BE2C (cell line): ENCODE measurements at places on chromosomes 7 and 10.
A peak's percentile ranks its signal among the peaks of the same experiment; 100 is the strongest.

DNA sequence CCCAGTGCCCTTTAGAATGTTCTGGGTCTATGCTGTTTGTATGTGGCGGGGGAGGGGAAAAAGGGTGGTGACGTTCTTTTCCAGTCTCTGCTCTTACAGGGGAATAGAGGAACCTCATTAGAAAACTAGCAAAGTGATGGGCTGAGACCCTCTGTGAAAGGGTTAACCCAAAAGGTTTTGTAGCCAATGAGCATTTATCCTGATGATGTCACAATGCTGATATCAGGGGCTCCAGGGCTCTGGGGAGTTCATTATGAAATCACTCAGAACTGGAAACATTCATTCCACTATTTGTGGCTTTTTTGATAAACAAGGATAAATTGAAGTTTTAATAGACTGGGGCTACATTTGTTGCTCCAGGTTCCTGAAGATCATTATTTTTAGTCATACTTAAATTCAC, 71.7 kb downstream of the ARID5B start:
- DNase-seq: peak; percentile 20

DNA sequence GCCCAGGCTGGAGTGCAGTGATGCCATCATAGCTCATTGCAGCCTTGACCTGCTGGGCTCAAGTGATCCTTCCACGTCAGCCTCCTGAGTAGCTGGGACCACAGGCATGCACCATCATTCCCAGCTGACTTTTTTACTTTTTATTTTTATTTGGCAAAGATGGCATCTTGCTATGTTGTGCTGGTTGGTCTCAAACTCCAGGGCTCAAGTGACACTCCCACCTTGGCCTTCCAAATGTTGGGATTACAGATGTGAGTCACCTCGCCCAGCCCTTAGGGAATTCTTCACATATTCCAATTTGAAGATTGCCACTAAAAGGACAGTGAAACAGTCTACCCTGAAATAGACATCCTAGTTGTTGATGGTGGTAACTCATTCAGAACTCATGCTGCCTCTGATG, 27.7 kb downstream of the SUGCT start:
- no peak for DNase-seq

GRCh38 chr7:31811650-31812461, 124.8 kb downstream of the PPP1R17 start:
- DNase-seq: no peak

DNA sequence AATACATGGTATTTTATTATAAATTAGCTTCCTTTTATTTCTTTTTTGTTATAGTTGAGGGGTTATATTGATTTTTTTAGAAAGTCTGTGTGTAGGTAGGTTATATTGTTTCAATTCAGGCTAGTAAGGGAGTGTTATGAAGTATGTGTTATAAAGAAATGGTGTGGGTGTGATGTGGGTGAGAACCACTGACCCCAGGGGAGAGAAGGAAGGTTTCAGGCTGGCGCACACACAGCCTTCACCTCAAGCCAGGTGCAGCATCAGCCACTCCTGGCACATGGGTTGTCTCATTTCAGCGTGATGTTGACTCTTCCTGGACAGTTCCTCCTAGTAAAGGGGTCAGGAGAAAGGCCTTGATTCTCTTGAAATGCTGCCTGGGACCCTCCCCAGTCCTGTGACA, 291.3 kb downstream of the POU6F2 start:
- DNase-seq: no peak

- no peak for DNase-seq
Observed at GRCh38 chr10:45147000-45147399, 146.3 kb downstream of the ZNF22 start.

GRCh38 chr10:34475786-34476185, 339.3 kb downstream of the PARD3 start:
- DNase-seq: no peak

GRCh38 chr7:2523461-2523936, 3.9 kb downstream of the LFNG start:
- no peak for DNase-seq

DNA sequence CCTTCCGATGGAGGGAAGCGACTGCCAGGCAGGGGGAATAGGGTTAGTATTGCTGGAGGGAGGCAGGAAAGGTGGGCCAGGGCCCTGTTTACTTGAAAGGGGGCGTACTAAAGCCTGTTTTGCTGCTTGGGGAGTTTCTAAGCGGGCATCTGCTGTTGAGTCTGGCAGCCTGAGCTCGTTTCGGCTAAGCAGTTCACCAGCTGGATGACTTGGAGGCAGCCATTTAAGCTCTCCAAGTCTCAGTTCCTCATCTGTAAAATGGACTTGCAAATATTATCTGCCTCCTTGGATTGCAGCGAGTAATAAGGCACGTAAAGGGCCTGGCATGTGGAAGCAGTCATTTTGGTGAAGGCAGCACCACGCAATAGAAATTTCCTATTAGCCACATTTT, 44.0 kb downstream of the LDB3 start:
- no peak for DNase-seq

DNA sequence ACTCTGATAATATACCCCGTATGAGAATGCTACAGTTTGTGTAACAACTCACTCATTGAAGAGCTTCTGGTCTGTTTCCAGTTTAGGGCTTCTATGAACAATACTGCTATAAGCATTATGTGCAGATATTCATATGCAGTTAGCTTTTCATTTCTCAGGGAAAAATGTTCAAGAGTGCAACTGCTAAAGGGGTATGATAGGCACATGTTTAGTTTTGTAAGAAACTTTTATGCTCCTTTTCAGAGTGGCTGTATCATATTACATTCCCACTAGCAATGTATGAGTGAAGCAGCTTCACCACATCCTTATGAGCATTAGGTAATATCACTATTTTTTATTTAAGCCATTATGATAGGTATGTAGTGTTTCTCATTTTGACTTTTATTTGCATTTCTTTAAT, 182.6 kb upstream of the CXCL12 start:
- no peak for DNase-seq

DNA sequence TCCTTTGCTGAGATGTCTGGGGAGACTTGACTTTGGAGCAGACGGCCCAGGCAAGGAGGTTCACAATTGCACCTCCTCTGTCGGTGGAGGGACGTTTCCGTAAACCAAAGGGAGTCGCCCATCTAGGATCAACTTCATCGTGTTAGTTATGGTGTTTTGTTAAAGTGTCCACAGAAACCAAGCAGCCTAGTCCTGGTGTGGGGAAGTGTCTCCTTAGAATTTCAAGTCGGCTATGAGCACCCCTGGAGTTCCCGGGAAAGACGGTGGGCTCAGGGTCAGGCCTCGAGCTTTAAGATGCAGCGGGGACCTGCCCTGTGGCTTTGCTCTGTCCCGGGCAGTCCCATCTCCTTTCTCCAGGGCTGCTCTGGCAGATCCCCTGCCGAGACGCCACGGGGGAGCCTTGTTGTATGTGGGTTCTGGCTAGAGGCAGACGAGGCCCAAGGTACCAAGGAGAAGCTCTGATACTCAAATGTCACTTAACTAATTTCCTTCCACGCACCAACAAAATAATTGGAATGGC, 319.2 kb downstream of the ADARB2 start:
- DNase-seq: no peak
